ENCODE measurements at places on chromosomes 3 and 15.

- DNase-seq: no peak
Measured at GRCh38 chr3:157079676-157080369, 80.1 kb downstream of the CCNL1 start.

- DNase-seq: no peak
Measured at GRCh38 chr3:48565591-48566400, 2.2 kb upstream of the UCN2 start.

DNA sequence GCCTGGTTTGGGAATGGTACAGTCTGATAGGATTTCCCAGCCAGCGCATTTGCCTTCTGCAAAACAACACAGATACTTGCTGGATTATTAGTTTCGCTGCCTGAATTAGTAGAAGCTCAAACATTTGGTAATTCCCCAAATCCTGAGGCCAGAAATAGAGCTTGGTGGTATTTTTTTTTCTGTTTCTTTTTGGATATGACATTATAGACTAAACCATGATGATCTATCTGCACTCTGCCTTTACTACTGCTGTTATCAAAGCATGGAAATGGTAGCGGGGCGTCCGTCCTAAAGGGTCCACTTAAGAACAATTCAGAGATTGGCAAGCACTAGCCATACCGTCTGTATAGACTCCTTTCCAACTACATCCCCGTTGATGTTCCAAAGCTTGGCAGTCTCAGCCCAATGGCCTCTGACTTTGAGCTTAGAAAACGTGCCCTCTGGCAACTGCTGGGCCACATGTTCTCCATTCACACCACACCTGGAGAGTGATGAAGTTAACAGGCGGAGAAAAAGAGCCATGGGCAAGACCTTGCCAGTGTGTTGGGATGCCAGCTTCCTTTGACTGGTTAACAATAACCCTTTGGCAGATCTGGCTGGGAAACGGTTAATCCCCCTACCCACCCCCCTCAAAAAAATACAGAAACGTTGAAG, 241.0 kb upstream of the NR2F2 start:
- no peak for DNase-seq

DNA sequence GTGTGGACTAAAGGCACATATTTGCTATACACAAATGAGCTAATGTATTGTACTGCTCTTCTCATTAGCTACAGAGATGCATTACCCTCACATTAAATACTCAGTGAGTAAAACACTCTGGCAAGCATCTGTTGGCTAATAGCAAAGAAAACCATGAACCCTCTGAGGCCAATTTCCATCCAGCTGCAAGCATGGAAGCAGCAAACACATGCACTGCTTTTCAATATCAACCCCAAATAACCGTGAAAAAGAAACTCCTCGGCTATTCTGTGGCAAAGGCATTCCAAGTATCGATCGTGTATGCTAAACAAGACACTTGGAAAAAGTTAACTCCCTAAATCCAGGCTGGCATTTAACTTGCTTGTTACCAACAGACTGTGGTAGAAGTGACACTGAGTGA, 67.0 kb downstream of the PEAK1 start:
- DNase-seq: no peak

DNA sequence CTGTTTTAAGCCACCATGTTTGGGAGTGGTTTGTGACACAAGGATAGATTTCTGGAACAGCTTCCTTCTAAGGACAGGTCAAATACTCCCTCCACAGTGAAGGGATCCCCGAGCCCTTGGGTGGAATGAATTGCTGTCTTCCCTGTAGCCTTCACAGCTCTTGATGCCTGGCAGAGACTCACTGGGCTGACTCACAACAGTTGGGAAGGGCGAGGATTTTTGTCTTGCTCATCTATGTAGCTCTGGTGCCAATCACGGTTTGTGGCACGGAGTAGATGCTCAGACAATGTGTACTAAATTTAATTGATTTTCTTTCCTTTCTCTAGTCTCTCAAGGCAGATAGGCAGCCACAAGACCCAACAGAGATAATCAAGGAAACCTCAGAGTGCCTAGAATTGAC, 27.0 kb downstream of the CRYGS start:
- DNase-seq: no peak

DNA sequence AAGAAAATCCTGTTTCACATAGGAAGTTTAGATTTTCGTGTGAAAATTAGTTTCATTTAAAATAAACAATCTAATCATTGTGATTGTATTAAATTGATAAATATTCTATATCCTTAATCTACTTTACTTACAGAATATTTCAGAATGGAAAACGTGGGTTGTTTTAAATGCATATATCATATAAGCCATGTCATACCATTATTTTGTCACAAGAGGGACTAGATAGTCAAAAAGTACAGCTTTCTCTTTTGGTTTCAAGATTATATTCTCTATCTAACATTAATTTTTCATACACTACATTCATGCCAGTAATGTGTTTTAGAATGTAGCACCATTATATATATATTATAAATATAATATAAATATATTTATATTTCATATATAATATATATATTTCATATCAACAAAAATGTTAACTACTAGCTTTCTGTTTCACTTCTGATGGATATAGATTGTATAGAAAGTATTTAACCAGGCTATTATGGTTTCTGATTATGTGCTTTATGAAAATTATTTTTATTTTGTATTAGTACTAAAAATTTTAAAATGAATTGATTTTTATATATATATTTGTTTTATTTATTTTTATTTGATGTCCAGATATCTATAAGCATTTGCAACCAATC, 45.3 kb downstream of the OSTN start:
- no peak for DNase-seq

DNA sequence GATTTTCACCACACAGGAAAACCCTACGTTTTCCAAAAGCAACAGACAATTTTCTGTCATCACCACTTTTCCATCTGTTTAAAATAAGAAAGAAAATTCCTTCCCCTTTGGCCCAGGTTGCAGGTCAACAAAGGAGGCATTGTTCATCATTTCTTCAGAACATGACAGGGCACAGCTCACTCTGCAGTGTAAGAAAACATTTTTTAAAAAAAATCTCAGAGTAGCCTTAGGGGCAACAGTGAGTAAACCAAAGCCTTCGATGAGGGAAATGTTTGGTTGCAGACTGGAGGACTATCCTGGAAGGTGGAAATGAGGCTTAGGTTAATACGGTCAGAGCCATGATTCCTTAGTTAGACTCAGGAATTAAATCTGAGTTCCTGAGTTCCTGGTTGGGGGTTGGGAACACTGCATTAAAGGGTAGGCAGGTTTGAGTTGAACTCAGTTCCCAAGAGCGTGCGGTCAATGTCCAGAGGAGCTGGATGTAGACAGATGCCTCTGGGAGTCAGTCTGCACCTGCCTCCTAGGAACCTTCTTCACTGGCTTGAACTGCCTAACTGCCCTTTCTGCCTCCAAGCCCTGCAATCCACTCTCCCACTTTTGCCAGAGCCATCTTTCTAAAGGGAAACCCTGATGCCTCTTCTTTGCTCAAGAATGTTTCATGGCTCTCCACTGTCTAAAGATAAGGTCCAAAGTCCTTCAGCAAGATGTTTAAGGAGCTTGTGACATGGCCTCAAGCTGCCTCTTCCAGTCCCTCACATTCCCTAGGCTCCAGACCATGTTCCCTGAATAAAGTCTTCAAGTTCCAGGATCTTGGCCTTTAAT, 3.3 kb upstream of the HES1 start:
- DNase-seq: no peak

DNA sequence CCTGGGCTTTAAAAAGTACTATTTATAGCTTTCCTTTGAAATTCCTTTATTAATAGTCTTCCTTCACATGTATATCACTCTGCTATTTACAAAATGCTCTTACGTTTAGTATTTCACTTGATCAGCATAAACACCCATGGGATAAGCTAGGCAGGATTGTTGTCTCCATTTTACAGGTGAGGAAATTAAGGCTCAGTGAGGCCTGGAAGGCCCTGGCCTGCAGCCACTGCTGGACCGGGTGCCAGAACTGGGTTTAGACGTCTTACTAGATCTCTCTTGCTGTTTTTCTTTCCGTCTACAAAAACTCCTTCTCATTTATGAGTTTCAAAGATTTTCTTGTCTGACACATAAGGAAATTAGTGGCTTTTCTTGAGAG, 236.4 kb downstream of the LPP start:
- DNase-seq: no peak

- DNase-seq: no peak
Measured at GRCh38 chr3:129558081-129558771, 15.3 kb downstream of the H1-8 start.

DNA sequence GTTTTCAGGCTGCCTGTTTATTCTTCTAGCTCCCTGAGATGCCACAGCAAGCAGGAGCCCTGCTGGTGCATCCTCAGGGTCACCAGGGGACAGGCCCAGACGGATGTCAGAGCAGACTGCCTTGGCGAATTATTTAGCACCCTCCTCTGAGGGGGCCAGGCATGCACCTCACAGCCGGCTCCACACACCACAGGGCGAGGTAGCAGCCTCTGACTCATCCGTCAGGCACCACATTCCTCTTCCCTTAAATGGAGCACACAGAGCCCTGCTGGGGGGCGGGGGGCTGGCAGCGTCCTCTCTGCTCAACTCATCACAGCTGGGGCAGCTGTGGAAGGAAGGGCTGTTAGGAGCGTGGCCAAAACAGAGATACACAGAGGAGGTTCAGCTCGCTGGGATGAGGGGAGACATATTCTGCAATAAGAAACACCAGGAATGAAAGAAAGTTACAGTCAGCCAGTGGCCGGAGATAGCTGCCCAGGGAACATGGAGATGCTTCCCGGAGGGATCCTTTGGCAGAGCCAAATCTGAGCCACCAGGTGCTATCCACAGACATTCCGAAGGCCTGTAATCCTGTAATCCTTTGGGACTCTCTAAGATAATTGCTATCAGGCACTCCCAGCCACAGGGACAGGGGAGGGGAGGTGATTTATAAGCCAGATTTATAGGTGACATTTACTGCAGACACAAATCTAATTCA, 13.9 kb upstream of the PRICKLE2 start:
- peak; percentile 90 for DNase-seq

- DNase-seq: no peak
Measured at GRCh38 chr3:22175947-22176346, 424.9 kb upstream of the ZNF385D start.

DNA sequence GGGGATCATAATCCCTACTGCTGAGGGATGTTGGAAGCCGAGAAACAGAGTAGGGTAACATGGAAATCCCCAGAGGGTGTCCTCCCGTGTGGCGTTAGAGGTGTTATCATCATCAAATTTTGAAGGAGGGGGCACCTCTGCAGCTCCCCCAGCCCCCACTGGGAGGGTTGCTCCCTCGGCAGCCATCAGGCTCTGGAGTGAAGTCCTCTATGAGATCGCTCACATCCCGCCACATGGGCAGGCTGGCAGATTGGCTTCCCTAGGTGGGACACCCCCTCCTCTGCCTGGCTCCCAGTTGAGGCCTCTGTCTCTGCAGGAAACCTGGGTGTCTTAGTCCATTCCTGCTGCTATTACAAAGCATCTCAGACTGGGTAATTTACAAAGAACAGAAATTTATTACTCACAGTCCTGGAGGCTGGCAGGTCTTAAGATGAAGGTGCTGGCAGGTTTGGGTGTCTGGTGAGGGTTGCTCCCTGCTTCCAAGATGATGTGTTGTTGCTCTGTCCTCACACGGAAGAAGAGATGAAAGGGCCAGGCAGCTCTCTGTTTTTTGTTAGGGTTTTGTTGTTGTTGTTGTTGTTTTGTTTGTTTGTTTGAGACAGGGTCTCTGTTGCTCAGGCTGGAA, 120.5 kb downstream of the NUP210 start:
- no peak for DNase-seq

DNA sequence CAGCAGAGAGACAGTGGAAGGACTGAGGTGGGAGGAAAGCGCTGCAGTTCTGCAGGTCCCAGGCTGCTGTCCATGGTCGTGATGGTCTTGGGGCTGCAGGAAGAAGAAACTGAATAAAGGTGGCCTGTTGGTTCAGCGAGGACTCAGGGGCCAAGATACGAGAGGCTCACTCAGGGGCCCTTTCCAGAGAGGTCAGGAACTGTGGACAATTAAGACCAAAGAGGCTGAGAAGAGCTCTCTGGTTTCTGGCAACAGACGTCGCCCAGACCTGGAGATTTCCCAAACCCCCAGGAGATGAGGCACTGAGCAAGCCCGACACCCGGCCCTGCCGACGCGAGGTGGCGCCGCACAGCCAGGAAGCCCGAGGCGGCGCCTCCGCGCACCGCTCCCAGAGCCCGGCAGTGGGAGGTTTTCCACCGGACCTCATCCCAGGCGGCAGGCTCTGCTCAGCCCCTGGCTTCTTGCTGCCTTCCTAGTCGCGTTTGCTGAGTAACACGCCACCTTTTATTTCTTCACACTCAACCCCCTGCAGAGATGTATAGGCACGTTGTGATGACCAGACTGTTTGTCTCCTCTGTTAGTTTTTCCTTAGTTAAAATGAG, 56.4 kb upstream of the ARRDC4 start:
- peak; percentile 51 for DNase-seq
